HFFc6 (cell line): ENCODE measurements at places on chromosomes 11 and 22.

DNA sequence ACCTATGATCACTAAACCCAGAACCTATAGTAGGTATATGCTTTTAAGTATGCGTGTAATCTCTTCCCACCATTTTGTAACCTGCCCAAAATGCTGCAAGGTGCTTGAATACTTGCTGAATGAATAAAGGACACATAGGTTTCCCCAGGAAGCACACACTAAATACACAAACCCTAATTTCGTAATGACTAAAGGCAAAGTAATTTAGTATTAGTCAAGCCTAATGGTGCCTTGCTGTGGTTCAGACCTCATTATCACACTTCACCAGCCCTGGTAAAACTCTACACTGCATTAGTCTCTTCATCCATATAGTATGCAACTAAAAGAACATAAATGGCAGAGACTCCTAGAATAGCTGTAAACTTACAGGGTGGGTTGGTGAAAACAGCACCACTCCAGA, 289.0 kb upstream of the PITPNB start:
- DNase-seq, result no peak

GRCh38 chr11:62593434-62594044, 2.2 kb upstream of the TUT1 start:
- peak; percentile 59 for DNase-seq

- DNase-seq, result no peak
Observed at GRCh38 chr11:75305452-75305851, 46.0 kb downstream of the ARRB1 start.

DNA sequence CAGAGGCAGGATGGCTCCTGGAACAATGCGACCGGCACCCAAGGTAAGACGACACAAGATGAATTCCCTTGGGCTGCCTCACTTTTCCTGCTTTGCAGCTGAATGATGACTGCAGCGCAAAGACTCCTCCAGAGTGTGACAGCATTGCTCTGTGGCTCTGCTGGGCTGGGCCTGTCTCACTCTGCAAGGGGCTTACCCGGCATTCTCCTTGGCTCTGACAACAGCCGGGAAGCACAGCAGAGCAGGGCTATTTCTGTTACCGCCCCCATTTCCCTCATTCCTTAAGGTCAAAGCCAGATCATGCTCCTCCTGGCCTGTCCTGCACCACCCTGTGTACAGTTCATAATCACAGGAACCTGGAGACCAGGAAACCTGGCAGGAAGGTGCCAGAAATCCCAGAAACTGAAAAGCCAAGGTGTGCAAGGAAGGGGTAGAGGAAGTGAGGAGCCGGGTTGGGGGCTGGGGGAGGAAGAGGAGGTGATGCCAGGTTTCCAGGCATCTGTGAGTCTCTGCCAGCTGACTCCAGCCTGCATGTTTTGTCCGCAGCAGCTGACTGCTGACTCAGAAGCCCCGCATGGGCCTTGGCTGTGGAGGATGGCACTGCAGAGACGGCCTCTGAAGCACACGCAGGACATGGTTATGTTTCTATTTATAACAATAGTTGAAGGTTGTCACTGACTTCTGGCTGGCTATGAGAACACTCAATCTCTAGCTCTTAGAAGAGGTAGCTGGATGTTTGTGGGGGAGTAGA, 113.6 kb downstream of the MICAL3 start:
- peak; percentile 90 for DNase-seq

DNA sequence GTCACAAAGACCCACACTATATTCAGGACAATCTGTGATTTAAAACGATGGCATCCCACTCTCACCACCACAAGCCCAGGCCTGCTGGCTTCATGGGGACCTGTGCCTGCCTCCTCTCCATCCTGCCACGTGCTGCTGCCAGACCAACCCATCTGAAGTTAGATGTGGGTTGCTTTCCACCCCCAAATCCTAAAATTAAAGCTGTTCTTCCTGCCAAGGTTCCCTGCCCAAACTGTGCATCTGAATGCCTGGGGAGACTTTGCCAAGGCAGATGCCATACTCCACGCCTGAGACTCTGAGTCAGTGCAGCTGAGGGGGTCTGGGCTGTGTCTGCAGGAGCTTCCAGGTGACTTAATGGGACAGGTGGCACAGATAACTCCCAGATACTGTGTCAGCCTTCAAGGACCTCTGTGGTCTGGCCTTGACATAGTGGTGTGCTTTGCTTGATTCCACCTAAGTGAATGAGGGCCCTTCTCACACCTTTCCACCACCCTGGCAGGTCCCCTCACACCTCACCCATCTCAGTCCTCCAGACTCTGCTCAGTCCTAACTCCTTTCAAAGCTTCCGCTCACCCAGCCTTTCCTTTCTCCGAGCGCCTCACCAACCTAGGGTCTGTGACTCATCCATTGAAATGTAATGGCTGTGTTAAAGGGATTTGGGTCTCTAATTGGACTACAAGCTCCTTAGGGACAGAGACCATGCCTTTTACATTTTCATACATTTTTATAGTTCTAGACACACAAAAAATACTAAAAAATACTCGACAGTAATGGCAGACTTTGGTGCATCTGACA, 18.6 kb downstream of the ADAMTS8 start:
- DNase-seq, result no peak
